ENCODE measurements at places on chromosomes 5 and 9.

GRCh38 chr5:82730913-82731312, 346.3 kb downstream of the TMEM167A start:
- no peak for DNase-seq

DNA sequence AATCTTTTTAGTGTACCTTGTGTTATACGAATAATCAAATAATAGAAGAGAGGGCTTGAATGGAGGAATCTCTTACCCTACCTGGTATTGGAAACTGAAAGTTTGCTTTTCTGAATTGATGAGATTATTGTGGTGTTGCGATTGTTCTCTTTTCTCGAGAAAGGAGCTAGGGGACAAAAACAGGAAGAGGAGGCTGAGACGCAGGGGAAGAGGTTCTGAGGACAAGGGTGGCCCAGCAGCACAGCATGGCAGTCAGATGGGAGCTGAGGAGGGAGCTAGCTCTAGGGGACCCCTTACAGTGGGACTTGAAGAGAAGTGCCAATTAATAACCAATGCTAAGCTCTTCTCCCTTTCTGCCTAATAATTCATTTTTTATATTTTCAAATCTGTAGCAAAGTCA, 183.3 kb upstream of the DMAC1 start:
- DNase-seq: no peak

DNA sequence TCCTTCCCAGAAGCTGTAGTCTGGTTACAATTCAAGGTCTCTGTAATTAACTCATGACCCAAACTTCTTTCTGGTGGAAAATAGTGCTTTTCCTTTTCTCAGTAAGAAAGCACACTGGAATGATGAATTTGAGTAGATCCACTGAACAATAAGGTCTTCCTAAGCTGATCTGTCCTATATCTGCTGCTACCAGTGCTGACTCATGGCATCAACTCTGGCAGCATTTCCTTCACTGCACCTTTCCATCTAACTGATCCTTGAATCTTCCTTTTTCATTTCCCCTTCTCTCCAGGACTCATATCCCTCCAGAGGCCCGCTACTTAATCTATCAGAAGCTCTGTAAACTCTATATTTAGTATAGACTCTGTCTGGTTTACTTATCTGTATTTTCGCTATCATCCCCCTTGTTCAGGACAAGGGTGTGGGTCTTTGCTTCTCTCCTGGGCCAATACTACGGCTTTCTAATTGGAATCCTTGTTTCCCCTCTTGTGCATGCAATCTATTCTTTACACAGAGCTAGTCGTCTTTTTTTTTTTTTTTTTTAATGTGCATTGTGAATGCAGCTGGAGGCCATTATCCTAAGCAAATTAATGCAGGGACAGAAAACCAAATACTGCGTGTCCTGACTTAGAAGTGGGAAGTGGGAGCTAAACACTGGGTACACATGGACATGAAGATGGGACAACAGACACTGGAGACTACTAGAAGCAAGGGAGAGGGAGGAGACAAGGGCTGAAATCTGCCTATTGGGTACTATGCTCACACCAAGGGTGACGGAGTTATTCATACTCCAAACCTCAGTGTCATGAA, 192.2 kb upstream of the RPS23 start:
- no peak for DNase-seq

- DNase-seq: no peak
Measured at GRCh38 chr5:89191374-89191773, 308.4 kb upstream of the MEF2C start.

DNA sequence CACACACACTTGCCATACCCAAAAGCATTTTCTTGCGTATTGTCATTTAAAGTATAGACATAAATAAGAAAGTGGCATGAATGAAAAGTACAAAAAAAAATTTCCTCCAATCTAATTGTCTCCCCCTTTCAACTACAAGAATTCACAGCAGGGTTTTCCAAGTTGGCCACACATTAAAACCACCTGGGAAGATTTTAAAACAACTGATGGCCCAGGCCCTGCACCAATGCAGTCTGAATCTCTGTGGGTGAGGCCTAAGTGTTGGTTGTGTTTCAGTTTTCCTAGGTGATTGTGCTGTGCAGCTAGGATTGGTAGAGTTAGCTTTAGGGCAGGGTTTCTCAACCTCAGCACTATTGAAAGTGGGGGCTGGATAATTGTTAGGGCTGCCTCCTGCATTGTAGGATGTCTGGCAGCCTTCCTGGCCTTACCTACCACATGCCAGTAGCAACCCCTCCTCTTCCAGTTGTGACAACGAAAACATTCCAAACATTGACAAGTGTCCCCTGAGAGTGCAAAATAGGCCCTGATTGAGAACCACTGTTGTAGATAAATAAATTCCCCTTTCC, 337.1 kb downstream of the KIAA0825 start:
- DNase-seq: no peak

- no peak for DNase-seq
Measured at GRCh38 chr5:9430306-9430705, 115.6 kb downstream of the SEMA5A start.

GRCh38 chr9:115758441-115758840, 395.1 kb upstream of the PAPPA start:
- no peak for DNase-seq

DNA sequence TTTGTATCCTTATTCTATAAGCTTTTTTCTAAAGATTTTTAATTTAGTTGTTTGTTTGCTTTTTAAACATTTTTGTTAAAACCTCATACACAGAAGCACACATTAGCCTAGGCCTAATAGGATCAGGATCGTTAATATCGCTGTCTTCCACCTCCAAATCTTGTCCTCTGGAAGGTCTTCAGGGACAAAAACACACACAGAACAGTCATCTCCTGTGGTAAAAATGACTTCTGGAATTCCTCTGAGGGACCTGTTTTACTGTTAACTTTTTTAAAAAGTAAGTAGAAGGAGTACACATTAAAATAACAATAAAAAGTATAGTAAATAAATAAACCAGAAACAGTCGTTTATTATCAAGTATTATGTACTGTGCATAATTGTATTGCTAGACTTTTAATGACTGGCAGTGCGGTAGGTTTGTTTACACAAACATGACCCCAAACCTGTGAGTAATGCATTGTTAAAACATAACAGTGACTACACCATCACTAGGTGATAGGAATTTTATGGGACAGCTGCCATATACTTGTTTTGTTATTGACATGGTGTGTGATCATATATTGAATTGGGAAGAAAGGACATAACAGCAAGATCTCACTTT, 109.6 kb downstream of the ZCCHC7 start:
- DNase-seq: no peak

DNA sequence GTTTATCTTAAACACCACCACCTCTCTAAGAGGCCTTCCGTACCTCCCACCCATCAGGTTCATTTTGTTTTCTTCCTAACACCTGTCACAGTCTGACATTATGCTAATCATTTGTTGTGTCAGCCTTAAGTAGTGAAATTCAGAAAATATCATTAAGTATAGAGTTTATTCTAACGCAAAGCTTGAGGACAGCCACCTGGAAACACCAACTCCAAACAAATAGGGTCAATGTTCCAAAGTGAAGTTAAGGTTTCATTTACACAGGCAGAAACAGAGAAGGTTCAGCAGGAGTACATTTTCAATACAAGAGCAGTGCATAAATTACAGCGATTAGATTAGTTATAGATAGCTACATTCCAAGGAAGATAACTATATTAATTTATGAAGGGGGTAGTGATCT, 1.3 kb upstream of the SMC5 start:
- DNase-seq: no peak

DNA sequence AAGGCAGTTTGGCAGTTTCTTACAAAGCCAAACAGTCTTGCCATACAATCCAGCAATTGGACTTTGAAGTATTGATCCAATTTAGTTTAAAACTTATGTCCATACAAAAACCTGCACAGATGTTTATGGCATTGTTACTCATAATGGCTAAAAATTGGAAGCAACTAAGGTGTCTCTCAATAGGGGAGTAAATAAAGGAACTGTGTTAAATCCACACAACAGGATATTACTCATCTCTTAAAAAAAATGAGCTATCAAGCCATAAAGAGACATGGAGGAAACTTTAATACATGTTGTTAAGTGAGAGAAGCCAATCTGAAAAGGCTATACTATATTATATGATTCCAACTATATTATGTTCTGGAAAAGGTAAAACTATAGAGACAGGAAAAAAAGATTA, 313.6 kb upstream of the CD180 start:
- no peak for DNase-seq

GRCh38 chr5:185095-186070, 5.9 kb upstream of the LRRC14B start:
- no peak for DNase-seq

DNA sequence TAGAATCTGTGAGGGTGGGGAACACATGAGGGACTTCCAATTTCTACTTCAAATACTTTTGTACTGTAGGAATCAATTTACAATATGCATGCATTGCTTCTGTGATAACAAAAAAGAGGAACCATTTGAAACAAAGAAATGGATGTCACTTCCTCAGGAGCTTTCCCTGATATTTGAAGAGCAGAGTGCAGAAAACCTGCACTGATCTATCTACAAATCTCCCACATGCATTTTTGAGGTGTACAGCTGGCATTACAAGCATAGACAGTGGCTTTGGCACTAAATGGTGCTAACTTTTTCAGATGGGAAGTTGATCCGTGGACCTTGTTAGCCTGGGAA, 27.7 kb downstream of the YIPF5 start:
- no peak for DNase-seq

- DNase-seq: no peak
Measured at GRCh38 chr5:157157293-157157891, 8.7 kb downstream of the GARIN3 start.

DNA sequence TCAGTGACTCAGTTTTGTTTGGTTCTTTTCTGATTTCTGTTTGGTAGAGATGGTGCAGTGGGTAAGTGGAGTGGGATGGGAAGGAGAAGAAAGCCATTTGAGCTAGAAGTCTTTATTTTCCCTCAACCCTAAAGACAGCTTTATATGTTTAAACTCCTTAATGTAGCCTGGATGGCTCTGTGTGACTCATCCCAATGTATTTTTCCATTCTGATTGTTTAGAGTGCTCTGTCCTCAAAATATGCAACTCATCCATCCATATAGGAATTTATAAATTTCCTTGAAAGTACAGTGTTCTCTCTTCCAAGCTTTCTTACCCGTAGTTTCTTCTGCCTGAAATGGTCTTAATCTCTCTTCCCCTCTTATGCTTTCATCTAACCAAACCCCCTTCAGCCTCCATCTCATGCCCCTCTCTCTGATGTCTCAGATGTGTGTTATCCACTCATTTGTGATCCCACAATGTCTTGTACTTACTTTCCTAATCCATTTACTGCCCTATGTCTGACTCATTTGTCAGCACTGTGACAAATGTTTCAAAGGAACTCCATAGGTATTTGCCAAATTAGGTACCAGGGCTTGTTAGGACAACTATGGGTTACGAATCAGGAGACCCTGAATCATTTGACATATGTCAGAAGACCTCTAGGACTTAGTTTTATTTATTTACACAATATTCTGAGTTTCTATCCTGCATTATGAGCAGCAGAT, 217.5 kb upstream of the SGCD start:
- no peak for DNase-seq

DNA sequence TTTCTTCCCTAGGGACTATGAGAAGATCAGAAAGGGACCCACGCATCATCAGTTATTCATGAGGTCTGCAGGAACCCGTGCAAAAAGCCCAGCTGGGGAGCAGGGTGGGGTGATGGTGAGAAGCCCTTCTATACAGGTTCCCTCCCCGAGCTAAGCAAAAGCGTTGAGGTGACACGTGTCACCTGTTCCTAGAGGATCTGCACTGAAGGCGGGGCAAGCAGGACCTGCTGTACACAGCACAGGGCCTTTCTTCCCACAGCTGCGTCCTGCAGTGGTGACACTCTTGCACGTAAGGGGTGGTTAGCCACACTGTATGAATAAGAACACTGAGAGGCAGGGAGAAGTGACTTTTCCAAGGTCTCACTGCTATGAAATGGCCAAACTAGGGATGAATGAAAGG, 37.2 kb upstream of the SH3PXD2B start:
- no peak for DNase-seq

- DNase-seq: no peak
Measured at GRCh38 chr5:32785611-32786254, 74.6 kb downstream of the NPR3 start.

GRCh38 chr9:83471241-83471640, 67.0 kb downstream of the FRMD3 start:
- no peak for DNase-seq

GRCh38 chr5:68266457-68266856, 50.9 kb downstream of the PIK3R1 start:
- no peak for DNase-seq

DNA sequence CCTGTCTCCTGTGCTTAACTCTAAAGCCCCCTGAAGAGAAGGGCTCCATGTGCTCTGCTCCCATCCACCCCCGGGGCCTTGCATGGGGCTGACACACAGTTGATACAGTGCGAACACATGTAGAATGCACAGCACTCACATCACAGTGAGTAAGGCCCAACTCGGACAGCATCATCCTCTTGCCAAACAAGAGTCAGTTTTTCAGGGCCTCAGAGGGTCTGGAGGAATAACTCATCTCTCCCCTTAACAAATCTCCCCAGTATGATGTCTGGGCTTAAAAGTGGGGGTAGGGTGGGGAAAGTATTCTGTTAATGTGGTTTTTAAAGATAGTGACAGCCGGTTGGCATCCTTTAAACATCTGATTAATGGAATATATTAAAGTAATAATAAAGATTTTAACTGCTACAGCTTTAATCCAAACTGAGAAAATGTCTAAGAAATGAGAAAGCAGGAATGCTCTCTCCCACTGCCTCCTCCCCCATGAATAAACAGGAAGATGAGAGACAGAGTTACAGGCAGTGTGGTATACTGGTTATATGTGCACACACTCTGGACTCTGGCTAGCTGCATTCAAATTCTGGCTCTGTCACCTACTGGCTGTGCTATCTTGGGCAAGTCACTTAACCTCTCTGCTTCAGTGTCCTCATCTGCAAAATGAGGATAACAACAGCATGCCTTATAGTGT, 22.5 kb downstream of the APBA1 start:
- no peak for DNase-seq

DNA sequence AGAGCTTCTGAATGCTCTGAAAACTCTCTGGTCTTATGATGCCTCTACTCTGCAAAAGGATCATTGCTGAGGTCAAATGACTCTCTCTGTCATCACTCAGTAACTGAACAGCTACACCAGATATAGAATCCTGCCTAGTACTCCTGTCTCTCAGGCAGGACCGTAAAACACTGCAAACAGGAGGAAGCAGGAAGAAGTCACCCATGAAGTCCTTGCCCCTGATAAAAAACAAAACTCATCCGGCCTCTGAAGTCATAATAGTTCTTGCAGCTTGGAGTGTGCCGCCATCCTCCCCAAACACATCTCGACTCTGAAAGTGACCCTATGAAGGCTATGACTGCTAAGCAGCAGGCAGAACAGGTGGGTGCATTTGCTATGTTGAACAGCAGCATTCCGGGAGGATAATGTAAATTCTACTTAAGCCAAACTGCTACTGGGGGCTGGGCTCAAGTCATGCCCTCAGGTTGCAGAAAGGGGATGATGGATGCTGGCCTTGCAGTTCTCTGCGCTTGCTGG, 81.9 kb upstream of the FAM169A start:
- no peak for DNase-seq

GRCh38 chr9:34777666-34778065, 67.7 kb upstream of the CCL21 start:
- no peak for DNase-seq
